ENCODE measurements at places on chromosomes 2 and 18.

DNA sequence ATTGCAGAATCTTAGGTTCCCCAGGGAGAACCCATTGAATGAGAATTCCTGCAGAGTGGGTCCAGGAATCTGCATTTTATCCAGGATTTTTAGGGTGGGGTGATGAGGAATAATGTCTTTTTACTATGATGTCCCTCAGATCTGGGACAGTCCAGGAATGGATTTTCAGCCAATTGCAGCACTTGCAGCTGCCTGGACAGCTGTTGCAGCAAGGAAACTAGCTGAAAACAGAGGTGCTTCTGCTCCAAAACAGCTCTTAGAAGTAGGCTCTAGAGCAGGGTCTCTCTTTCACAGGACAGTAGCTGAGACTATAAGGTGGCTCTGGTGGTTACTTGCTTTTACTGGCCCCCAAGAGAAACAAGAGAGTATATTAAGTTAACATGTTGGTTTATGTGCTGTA is 9.1 kb downstream of the GLI2 start:
- no peak for DNase-seq

DNA sequence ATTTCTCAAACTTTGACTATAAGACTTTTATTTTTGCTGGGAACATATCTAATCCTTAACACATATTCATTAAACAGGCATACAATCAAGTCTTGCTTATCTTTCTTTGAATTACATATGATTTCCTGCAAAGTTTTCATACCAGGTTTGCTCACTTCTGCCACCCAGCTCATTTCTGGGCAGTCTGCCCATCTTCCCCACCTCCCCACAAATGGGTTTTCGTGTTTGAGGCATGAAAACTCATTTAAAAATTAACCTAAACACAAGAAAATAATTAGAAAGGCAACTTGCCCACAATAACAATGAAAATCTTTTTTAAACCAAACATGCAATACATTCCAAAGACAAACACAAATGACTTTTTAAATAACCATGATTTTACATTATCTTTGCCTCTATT is 3.4 kb downstream of the CHST9 start:
- no peak for DNase-seq

GRCh38 chr2:239383759-239384156 is 17.1 kb downstream of the HDAC4 start:
- DNase-seq = no peak

- DNase-seq = no peak
These were observed 219.5 kb upstream of the NRP2 start for GRCh38 chr2:205462681-205463345.

DNA sequence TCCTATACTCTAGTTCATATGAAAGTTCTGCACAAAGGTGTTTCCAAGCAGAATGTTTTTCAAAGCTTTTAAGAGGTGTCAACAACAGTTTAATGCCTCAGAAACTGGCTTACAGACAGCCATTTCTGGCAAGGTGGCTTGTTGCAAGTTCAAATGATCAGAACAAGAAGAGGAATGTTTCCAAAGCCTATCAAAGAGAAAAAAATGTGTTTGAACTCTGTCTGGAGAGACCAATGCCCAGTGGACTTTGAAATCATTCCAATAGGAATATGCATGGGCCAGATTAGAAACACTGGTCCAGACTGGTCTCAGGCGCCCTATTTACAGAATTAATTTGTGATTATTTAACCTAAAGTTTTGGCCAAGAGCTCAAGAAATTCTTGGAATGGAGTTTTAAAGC is 106.2 kb downstream of the CPS1 start:
- no peak for DNase-seq

DNA sequence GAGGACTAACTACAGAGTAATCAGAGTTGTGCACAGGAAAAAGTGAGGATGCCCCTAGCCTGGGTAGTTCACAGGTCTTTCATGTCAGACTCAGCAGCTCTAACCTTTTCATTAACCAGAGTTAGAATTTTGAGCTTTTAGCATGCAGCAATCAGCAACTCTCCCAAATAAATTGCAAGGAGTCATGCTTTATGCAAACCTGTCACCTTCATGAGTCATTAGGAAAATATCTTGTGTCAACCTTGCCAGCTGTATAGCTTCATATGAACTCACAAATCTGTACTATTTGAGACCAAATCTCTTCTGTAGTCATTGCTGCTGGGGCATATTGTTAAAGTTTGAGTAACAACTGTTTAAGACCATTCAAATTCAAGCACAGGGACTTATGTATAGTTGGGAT is 382.3 kb upstream of the NT5C1B start:
- DNase-seq = no peak

DNA sequence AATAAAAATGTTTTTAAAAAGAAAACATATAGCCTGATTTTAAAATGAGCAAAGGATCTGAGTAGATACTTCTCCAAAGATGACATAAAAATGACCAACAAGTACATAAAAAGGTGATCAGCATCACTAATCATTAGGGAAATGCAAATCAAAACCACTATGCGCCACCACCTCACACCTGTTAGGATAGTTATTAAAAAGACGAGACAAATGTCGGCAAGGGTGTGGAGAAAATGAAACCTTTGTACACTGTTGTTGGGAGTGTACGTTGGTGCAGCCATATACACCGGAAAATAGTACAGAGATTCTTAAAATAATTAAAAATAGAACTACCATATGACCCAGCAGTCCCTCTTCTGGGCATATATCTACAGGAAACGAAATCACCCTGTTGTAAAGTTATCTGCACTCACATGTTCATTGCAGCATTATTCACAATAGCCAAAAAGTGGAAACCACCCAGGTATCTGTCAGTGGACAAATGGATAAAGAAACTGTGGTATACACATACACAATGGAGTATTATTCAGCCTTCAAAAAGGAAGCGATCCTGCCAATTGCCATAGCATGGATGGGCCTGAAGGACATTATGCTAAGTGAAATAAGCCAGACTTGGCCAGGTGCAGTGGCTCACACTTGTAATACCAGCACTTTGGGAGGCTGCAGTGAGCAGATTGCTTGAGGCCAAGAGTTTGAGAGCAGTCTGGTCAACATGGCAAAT is 91.6 kb downstream of the PRKRA start:
- DNase-seq = no peak

DNA sequence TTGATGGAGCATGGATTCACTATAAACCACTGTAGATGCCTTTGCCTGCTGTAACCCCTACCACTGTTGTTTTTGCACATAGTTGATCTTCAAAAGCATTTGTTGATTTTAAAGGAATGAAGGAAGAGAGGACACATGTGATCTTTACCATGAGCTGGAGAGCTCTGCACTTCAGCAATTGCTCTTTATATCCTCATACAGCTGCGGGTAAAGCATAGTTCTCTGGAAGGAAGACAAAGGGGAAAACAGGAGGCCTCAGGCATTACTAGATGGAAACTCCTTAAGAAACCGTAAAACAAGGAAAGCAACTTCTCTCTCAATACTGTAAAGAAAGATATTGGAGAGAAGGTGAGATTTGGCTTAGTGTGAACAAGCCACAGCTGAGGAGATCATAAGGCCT is 60.6 kb downstream of the SCG2 start:
- no peak for DNase-seq

DNA sequence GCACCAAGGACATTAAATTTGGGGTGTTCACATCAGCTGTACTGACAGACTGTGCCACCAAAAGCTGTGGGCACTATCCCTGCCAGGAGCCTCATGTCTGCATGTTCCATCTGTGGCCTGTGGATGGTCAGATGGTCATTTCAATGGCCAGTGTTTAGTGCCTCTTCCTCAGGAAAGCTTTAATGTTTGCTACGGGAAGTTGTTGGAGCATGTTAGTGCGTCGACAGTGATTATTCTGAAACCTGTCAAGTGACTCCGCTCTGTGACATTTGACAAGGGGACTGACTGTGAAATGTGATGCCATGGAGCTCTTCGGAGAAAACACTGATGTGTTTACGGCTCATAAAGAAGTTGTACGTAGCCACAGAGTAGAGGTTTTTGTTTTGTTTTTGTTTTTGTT is 18.7 kb upstream of the RGPD4 start:
- no peak for DNase-seq

GRCh38 chr2:224982226-224982625 is 60.0 kb downstream of the DOCK10 start:
- no peak for DNase-seq

DNA sequence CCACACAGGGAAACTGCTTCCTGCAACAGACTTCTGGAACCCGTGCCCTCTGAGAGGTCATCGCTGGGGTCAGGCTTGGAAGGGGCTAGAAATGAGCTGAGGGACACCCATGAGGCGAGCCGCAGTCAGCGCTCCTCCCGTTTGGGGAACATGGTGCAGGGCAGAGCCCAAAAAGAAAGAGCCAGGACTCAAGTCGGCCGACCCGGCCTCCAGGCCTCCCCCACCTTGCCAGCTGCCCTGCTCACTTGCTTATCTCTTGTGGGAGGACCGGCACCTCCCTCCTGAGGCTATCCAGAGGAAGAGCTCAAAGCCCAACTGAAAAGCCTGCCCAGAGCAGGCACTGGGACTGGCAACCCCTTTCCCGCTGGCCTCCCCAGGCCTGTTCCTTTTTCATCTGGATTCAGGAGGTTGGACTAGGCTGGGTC is 43.6 kb downstream of the SCTR start:
- no peak for DNase-seq

DNA sequence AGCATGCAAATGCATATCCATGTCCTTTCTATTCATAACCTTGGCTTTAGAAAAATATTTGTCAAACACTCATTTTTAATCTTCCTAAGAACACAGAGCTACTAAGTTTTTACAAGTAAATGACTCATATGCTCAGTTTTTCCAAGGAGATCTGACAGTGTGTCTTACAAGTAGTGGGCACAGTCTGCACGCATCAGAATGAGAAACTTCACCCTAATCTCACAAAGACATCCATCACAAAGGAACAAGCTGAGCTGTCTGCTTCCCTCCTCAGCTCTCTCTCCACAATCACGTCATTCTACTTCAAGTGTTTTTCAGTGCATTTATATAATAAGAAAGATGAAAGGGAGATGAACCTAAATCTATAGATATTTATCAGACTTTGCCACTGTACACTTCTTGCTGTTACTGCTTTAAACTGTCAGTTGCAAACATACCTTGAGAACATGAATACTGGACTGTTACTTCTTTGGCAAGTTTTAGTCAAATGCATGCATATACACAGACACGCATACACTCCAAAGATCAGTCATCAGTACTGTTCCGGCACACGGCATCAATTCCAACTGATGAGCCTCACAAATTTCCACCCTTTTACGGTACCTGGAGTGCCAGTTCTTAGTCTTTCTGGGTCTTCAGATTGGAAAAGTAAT is 75.7 kb downstream of the RBMS1 start:
- no peak for DNase-seq

DNA sequence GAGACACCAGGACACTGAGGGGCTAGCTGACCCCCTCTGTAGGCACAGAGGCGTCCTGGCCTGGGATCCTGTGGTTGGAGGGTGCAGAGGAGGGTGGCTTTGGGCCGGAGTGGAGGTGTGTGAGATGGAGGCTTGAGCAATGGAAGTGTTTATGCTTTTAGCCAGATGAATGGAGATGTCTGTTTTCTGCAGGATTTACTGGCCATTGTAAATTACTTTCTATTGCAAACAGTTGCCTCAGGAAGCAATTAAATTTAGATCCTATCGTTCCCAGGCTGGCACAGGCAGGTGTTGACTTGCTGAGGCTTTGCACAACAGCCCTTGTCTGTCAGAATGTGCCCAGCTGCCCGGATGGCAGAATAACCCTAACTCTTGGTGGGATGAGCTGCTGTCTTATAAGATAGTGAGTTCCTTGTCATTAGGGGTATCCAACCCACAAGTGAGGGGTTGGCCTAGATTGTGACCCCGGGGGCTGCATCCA is 1.8 kb upstream of the ARID5A start:
- DNase-seq = peak; percentile 56

- DNase-seq = no peak
These were observed 429.2 kb downstream of the TNS1 start for GRCh38 chr2:217573571-217573970.

DNA sequence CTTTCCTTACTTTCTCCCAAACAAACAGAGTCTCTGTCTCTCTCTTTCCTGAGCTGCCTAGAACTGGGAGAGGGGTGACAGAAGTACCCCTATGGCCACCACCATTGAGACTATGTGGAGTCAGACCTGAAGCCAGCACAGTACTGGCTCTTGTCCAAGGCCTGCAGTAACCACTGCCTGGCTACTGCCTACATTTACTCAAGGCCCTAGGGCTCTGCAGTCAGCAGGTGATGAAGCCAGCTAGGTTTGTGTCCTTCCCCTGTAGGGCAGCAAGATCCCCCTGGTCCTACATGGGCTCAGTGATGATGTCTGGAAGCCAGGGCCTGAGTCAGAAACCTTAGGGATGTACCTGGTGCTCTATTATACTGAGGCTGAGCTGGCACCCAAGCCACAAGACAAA is 12.2 kb downstream of the MYO3B start:
- no peak for DNase-seq

- DNase-seq = no peak
These were observed 127.5 kb downstream of the GLI2 start for GRCh38 chr2:120863146-120863545.
